Right atrium auricular region (tissue), 2 donors: ENCODE measurements at places on chromosomes 1 and 21. TPM values are rescaled to one million over a fixed set of nuclear protein-coding genes. Genes with fewer than 3 reads are reported as not detected.

GRCh38 chr21:18725653-18726052, 322.1 kb upstream of the TMPRSS15 start:
- no peak for DNase-seq

DNA sequence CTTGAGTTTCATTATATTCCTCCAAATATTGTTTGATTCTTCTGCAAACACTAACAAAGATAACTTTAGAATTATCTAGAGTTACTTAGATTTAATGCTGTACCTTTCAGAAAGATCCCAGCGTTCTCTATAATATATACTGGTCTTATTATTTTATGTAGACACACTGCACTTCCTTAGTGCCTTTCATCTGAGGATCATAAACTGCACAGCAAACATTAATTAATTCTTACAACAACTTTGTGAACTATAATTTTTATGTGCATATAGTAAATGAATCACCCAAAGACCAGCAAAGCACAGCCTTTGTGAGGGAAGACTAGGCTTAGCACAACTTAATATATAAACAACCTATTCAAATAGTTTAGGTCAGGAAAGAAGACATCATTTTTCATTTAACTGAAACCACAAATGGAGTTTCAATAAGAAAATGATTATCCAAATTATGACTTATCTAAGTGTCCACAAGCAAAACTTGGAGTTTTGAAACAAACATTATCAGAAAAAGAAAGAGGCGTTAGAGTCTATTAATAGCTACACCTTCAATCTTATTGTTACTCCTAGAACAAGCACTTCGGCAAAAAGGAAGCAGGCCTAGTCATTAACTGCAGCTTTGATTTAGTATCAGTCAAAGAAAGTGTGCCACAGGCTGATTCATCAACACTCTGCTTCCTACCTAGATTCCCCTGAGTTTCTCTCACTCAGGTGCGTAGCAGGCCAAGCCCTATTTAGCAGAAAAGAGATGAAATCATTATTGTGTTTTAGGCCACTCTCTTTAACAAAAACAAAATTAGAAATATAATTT, 22.5 kb upstream of the RC3H1 start:
- DNase-seq = no peak

- DNase-seq = no peak
Measured at GRCh38 chr1:51216631-51217030, 19.4 kb upstream of the RNF11 start.

SLC45A1 gene
- total RNA-seq = 3.0 TPM

DNA sequence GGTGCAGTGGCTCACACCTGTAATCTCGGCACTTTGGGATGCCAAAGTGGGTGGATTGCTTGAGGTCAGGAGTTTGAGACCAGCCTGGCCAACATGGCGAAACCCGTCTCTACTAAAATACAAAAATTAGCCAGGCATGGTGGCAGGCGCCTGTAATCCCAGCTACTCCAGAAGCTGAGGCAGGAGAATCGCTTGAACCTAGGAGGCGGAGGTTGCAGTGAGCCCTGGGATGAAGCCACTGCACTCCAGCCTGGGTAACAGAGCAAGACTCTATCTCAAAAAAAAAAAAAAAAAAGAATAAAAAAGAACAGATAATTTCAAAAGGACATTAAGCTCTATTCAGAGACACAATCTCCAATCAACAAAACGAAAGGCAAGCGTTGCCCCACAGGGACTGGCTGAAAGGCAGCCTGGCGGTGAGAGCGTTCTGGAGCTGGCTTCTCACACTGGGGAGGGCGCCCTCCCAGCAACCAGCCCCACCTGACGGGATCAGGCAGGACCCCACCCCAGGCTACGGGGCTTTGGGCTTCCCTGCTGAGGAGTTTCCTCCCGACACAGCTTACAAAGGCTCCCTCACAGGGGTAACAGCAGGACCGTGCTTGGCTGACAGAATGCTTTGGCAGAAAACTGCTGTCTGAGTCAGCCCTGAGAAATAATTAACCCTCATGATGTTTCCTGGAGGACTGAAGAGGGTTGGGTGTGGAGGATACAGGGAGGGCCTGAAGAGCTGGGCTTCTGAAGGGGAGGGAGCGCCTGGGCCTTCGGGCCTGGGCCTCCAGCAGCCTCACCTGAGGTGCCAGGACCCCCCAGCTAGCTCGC, 31.1 kb upstream of the SRP9 start:
- DNase-seq = peak; percentile 84

DNA sequence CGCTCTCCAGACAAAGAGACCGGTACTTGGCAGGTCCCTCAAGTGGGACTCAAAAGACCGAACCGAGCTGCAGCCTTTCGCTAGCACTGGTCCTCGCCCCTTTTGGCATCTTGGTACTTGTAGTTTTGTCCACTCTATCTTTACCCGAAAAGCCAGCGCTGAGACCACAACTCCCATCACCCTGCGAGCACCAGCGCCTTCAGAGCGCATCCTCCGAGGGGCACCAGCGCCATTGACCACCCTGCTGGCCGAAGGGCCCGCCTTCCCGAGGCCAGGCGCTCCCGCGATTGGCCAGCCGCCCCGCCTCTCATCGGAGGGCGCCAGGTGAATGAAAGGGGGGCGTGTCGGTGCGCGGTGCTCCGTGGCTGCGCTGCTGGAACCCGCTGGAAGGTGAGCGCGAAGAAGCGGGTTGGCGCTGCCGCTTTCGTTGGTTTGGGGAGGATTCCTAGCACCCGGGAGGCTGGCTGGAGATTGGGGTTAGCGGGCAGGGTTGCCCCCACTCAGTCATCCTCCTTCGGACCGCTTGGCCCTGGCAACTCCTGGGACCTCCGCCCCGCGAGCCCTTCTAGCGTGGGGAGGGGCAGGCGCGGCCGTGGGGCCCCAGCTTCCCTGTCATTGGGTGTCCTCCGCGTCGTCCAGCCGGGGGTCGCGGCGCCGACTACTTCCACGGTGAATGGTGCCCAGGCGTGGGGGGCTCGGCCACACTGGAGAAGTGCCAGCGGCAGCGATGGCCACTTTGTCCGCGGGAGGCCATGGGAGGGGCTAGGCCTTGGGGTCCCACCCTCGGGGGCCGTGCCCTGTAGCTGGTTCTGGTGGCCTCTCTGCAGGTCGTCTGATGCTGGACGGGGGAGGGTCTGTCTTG, at the start of gene ZBTB8B:
Gene ZBTB8B (plus strand): TSS at position 357 of the 862 bp plus-strand sequence. CDS start 5,553 bp downstream, outside the sequence.
- DNase-seq = no peak

GRCh38 chr1:227883073-227883520, 64.6 kb downstream of the WNT9A start:
- DNase-seq = peak; percentile 50

PGLYRP3 gene
- total RNA-seq = not detected

- no peak for DNase-seq
Measured at GRCh38 chr1:153791648-153792253, 16.5 kb downstream of the SLC27A3 start.

GRCh38 chr1:41626146-41626545, 141.7 kb upstream of the EDN2 start:
- DNase-seq = no peak

GRCh38 chr1:119595168-119595567, 52.9 kb downstream of the ZNF697 start:
- no peak for DNase-seq

- DNase-seq = no peak
Measured at GRCh38 chr1:44644806-44645205, 29.5 kb downstream of the TMEM53 start.

NDC1 gene
- 6.4 TPM for total RNA-seq

DNA sequence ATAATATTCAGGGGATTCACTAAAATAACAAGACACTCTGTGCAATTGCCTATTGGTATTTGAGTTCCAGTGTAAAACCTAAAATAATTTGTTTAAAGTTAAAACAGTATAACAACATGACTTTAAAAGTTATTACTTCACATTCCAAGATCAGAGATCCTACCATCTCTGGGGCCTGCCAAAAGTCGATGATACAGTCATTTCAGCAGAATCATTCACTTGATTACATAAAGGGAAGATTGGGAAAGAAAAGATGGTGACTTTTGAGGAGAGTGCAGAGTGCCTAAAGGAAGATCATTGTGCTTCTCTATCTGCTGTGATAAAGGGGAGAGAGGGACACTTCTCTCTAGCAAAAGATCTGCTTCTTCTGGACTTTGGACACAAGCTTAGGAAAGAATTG, 784.4 kb upstream of the ADGRL4 start:
- no peak for DNase-seq

DNA sequence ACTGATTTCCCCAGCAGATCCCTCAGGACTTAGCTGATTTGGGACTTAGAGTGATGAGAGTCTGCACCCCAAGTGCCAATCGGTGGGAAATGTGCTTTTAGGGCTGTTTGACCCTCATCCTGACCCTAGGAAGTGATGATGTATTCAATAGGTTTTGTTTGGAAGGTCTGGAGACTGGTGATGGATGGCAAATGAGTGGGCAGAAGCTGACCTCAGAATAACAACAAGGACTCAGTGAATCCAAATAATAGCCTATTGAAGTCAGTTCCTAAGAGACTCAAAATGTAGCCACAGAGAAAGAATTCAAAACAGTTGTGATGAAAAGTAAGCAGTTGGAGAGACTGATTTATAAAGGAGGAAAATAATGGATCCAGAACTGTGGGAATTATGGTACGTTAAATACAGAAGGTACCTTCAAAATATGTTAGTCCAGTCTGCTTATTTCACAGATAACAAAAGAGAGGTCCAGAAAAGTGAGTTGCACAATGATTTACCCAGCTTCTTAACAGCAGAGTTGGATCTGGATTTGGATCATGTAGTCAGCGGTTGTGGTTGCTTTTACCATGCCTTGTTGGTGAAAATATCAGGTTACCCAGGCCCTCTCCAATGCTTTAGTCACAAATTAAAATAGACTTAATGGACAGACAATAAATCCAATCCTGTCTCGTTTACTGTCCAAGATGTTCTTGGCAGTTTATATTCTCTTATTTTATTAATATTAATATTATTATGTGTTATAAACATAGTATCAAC, 123.0 kb upstream of the PTBP2 start:
- DNase-seq = no peak
